ENCODE measurements at places on chromosomes 7 and 10.

DNA sequence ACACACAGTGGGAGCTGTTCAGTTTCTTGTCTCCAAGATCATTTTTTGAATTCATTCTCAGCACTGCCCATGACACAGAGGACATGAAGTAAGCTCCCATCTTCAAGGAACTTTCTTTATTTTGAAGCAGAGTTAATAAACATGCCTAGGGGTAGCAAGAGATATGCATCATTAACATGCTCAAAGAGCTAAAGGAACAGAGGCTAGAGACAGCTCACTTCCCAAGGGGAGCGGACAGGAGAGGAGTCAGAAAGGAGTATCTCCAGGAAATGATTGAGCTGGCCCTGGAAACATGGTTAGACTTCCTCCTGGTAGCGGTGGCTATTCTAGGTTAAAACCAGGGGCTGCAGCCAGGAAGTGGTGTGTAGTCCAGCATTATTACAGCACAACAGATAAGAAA is 135.9 kb downstream of the GPAM start:
- no peak for DNase-seq

DNA sequence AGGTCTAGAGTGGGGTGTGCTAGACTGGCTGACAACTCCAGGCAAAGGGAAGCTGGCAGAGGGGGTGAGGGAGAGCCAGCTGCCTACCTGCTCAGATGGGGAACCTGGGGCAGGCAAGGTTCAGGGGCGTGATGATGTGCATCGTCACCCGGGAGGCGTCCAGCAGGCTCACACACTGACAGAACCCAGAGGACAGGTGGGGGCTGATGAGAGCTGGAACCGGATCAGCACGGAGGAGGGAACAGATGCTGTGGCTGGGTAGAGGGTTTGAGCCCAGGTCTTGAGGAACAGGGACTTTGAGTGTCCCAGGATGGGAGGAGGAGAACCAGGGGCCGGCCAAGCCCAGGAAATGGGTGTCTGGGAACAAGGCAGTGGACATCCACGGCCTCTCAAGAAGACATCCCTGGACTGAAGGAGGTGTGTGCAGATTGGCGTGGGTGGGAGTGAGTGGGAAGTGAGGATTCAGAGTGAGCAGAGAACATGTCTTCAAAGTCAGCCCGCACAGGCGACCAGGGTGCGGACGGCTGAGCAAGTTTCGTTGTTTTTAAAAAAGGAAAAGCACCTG is 3.9 kb downstream of the RASGEF1A start:
- no peak for DNase-seq

GRCh38 chr10:28664369-28664740 is 13.0 kb upstream of the BAMBI start:
- no peak for DNase-seq

DNA sequence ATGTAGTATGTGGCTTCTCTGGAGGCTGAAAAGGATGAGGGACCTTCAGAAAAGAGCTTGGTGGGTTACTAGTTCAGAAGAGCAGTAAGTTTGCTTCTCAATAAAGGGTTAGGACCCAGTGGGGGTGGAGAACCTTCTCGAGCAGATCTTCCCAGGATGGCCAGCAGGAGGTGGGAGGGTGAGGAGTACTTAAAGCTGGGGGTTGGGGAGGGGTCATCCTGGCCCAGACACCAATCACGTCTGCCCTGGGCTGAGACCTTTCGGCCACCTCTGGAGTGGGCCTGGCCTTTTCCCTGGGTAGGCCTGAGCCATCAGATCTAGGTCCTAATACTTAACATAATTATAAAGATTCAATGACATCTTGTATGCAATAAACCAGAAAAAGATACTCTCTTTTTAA is 149.0 kb upstream of the TCF7L2 start:
- no peak for DNase-seq

GRCh38 chr10:113712755-113713639 is 33.3 kb downstream of the CASP7 start:
- DNase-seq: no peak

DNA sequence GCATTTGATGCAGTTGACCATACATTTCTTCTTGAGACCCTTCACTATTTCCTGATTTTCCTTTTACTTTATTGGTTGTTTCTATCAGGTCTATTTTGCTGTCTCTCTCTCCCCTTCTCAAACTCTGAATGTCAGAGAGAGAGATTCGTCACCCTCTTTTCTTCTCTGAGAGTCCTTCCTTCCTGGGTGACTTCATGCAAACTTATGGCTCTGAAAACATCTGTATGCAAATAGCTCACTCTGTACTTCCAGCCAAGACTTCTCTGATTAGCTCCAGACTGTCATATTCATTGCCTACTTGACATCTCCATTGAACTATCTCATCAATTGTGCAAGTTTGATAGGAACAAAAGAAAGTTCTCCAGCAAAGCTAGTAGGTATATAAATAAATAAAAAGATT is 191.7 kb upstream of the KLF6 start:
- DNase-seq: no peak

DNA sequence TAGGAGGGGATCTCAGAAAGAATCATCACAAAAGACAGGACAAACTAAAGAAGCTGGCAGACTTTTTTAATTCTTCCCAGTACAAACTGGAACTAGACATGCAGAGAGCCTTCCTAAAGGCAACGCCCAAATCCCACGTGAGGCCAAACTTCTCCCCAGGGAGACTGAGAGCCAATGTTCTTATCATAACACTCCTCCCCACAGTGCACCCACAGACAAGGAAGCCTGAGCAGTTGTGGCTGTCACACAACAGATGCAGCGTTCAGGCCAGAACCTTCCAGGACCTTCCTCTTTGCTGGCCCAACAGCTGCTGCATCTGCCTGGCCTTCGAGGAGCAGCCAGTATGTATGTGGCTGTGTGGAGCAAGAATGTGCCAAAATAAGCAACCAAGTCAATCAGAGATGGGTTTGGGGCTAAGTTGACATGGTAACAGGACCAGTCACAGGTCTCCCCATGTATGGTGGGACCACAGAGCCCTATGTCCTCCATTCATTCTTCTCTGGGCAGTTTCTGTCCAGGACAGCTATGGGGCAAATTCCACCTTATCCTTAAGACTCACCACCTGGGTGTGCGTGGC is 34.9 kb downstream of the SRPK2 start:
- no peak for DNase-seq

DNA sequence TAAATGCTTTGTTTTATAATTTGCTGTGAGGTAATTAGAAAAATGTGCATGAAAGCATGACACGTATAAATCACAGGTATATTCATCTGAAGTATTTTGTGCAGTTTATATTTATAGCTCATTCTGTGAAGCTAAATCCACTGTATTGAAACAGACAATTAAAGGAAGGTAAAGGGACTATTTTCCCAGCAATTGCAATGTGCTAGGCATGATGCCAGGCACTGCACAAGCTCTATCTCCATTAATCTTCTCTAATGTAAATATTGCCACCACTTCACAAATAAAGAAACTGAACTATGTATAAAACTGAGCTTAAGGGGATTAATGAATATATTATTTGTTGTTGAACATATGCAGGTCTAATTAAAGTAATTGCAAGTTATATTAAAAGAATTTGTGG is 1012.5 kb downstream of the NRG3 start:
- DNase-seq: no peak

All from stimulated activated CD8-positive, alpha-beta memory T cell treated with anti-CD3 and anti-CD28 coated beads, Interleukin-4, amount 100 ng/mL, for 48 hours (primary cell).